Brain (organoid and tissue), 16 donors: ENCODE measurements at places on chromosomes 5 and 9.
A peak's percentile ranks its signal among the peaks of the same experiment; 100 is the strongest.

DNA sequence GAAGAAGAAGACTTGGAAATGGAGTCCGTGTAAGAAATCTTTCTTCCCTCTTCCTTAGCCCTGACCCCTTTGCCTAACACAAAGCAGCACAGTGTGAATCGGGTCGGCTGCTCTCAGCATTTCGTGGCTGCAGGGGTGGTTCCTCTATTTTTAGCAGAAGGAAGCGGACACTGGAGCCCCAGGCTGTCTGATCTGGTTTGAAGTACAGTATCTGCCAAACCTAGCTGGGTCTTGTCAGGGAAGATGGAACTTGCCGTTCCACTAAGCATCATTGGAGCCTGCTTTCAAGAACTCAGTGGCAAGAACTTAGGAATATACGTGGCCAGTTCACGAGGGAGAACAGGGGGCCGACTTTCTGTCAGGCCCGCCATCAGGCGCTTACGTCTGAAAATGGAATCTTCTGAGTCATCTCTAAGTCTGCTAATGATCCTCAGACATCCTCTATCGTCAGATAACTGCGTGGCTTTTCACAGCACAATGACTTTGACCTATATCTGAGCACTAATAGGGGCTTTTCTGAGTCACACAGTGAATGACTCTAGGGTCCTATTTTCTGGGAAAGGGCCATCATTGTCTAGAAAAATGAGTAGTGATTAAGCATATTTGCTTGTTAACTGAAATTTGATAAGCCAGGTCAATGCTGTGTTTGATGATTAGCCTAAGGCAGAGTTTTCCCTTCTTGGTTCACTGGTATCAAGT, 43.3 kb upstream of the NCS1 start:
- no peak for DNase-seq

GRCh38 chr5:90386099-90386710, 23.4 kb downstream of the CETN3 start:
- DNase-seq, result peak; percentile 68

DNA sequence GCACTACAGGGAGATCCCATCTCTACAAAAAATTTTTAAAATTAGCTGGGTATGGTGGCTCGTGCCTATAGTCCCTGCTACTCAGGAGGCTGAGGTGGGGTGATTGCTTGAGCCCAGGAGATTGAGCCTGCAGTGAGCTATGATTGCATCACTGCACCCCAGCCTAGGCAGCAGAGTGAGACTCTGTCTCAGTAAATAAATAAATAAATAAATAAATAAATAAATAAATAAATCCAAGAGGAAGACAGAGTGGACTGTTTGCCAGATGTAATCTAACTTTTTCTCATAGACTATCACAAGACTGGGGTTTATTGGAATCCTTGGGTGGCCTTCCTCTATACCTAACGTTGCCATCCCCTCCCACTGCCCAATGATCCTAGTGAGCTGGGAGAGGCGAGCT, 19.2 kb upstream of the TCF7 start:
- no peak for DNase-seq

- DNase-seq, result no peak
These were observed 193.5 kb upstream of the HAPLN1 start for GRCh38 chr5:83914199-83914598.

GRCh38 chr9:115183436-115183835, 65.5 kb upstream of the TNC start:
- DNase-seq, result no peak

- DNase-seq, result no peak
These were observed 22.8 kb upstream of the IFNE start for GRCh38 chr9:21504894-21505293.

- no peak for DNase-seq
These were observed 7.9 kb upstream of the OXCT1 start for GRCh38 chr5:41878173-41878572.

GRCh38 chr9:135463140-135463539, 16.4 kb upstream of the PPP1R26 start:
- DNase-seq, result no peak

DNA sequence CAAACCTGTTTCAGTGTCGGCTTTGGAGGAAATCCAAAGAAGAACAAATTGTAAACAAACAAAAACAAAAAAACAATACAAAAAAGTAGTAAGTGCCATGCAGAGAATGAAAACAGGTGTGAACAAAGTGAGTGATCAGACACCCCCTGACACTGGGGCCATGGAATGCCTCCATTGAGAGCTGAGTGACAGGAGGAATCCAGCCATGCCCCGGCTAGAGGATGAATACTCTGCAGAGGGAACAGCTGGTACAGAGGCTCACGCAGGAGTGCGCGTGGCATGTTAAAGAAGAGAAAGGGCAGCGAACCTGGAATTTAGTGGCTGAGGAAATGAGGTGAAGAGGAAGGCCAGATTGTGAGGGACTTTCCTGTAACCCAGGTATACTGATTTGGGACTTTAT, 15.5 kb upstream of the CCNJL start:
- DNase-seq, result no peak
